Activated T-cell treated with anti-CD3 and anti-CD28 coated beads, Interleukin-2, amount 50 U/mL, for 4 hours (primary cell): ENCODE measurements at places on chromosomes 16 and 17.

GRCh38 chr17:76870377-76870714, 2.1 kb downstream of the MGAT5B start:
- DNase-seq: no peak

DNA sequence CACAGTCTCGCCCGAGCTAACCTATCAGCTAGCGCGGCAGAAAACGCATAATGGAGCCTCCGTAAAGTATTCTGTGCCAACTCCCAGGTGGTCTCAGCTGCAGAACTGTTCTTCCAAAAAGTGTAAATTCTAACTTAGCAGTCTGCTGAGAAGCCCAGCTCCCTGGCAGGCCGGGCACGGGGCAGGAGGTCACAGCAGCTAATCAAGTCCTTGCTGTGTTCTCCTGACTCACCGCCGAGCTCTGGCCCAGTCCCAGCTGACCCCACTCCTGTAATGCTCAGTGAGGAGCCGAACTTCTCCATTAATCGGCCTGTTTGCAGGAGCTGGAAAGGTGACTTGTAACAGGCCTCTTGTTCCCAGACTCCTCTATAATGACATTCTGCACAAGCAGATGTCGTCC, 193.3 kb downstream of the IRX3 start:
- no peak for DNase-seq

GRCh38 chr17:44997733-44998520, 29.8 kb upstream of the C1QL1 start:
- DNase-seq: no peak

DNA sequence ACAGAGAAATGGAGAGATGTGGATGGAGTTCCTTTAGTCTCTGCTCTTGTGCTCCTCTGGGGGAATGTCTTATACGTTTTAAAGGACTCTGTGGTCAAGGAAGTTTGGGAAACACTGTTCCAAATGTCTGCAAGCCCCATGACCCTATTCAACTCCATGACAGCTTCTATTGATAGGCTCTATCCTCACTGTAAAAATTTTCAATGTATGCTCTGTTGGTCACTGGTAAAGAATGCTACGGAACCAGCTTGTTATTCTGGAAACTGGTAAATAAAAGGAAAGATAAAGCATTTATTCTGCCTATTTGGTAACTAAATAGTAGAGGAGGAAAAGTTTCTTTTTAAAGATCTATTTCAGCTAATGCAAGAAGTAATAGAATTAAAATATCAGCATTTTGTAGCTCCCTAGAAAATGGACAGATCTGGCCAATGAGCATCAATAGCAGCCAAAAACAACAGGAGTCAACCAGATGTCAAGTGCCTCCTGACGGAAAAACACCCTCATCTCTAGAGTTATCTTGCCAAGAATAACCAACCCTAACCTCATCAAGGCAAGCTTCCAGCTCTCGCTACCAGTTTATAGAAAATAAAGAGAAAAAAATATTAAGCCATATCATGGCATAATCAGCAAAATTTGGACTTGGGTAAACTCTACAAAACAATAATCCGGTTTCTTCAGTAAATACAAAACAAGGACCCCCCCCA, 16.1 kb downstream of the GDE1 start:
- DNase-seq: no peak

GRCh38 chr17:42392692-42393415, 4.6 kb upstream of the STAT3 start:
- no peak for DNase-seq

- DNase-seq: no peak
Observed at GRCh38 chr16:75246504-75247205, 4.8 kb downstream of the BCAR1 start.

- DNase-seq: no peak
Observed at GRCh38 chr16:49127103-49127502, 154.5 kb downstream of the CBLN1 start.
